Activated CD4-positive, alpha-beta memory T cell treated with anti-CD3 and anti-CD28 coated beads for 36 hours (primary cell): ENCODE measurements at places on chromosomes 2 and 18. TPM values are rescaled to one million over a fixed set of nuclear protein-coding genes. Genes with fewer than 3 reads are reported as not detected.

- H3K4me1 ChIP-seq, result peaks cover 11% of the 10 kb centered on the region
- peaks cover 5% of the 10 kb centered on the region for H3K27me3 ChIP-seq
- no peaks in the 10 kb centered on the region for H3K36me3 ChIP-seq
- no peak overlapping the region for H3K4me3 ChIP-seq
These were observed 18.1 kb downstream of the EPAS1 start for GRCh38 chr2:46315103-46315890.

DNA sequence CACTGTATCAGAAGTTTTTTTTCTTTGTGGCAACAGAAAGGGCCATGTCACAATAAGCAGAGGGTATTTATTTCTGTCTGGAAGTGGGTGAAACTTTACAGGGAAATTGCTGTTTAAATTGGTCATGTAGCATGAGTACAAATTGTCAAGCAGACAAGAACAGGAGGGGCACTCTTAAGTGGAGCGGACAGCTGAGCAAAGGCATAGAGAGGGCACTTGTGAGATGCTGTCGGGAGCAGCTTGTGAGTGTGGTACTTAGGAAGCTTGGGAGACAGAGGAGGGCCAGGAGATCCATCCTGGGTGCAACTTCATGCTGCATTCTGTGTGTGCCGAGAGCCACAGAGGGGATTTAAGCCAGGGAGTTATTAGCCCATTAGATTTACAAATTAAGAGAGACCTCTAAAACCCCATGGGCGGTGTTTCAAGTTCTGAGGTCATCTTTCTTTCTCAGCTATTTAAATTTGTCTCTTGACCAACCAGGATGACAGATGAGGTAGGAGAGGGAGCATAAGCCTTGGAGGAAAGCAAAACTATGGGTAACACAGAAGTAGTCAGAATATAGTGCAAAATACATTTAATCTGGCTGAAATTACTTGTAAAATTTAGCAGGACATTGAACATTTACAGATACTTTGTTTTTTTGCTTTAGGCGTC is 30.4 kb downstream of the INPP4A start:
- H3K4me1 ChIP-seq, result peaks cover 97% of the 10 kb centered on the region
- no peaks in the 10 kb centered on the region for H3K27me3 ChIP-seq
- H3K36me3 ChIP-seq, result peaks cover 3% of the 10 kb centered on the region
- no peak overlapping the region for H3K4me3 ChIP-seq

Gene CNRIP1
- total RNA-seq, result not detected

DNA sequence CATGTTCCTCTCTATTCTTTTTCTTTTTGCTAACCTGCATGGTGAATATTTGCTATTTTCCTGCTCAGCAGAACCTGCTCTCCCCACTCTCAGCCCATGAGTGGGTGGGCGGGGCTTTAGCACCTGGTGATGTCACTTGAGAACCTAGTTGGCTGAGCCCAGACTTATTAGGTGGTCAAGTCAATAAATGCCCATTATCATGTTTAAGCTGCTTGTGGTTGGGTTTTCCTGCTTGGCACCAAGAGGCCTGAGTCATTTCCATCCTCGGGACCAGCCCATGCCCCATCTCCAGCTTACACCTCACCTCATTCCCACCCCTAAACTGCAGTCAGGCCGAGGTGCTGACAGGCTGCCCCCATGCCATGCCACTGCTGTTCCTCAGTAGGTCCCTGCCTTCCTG is 226.6 kb downstream of the ANKRD30B start:
- no peak overlapping the region for H3K27ac ChIP-seq
- no peak overlapping the region for H3K4me3 ChIP-seq
- peaks cover 6% of the 10 kb centered on the region for H3K27me3 ChIP-seq
- no peaks in the 10 kb centered on the region for H3K4me1 ChIP-seq

- no peak overlapping the region for H3K4me3 ChIP-seq
- no peaks in the 10 kb centered on the region for H3K36me3 ChIP-seq
- H3K4me1 ChIP-seq, result no peaks in the 10 kb centered on the region
- H3K27me3 ChIP-seq, result peaks cover 2% of the 10 kb centered on the region
These were observed 10.6 kb downstream of the CYP26B1 start for GRCh38 chr2:72136933-72137497.

Gene TUBB6
- 7.5 TPM for total RNA-seq

DNA sequence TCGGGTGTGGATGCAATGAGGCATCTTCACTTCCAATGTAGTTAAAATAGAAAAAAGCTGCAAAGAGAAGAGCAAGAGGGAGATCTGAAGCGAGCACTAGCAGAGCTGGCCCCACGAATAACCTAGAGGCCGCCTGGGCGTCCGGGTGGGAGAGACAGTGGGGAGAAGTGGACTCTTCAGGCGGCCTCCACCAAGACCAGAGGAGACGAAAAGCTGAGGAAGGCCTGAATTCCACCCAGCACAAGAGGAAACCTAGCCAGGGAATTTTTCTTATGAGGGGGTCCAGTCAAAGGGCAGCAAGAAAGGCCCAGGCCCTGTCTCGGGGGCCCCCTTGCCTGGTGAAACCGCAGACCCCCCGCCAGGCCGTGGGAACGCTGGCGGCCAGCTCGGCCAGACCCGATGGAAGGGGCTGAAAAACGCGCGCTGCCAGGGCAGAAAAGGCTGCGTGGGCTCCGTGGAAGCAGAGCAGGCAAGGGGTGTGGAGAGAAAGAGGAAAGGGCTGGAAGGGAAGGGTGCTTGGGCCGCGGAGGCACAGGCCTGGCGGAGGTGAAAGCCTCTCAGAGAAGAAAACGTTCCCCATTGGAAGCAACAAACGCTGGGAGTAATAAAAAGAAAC is 69.2 kb downstream of the KCTD1 start:
- no peak overlapping the region for H3K4me3 ChIP-seq
- no peaks in the 10 kb centered on the region for H3K36me3 ChIP-seq
- no peaks in the 10 kb centered on the region for H3K27me3 ChIP-seq
- no peaks in the 10 kb centered on the region for H3K4me1 ChIP-seq
- DNase-seq, result no peak
- no peak overlapping the region for H3K27ac ChIP-seq

- peaks cover 11% of the 10 kb centered on the region for H3K27me3 ChIP-seq
- no peak overlapping the region for H3K27ac ChIP-seq
- H3K4me1 ChIP-seq, result peaks cover 9% of the 10 kb centered on the region
These were observed 45.7 kb downstream of the KCNF1 start for GRCh38 chr2:10957391-10957790.

DNA sequence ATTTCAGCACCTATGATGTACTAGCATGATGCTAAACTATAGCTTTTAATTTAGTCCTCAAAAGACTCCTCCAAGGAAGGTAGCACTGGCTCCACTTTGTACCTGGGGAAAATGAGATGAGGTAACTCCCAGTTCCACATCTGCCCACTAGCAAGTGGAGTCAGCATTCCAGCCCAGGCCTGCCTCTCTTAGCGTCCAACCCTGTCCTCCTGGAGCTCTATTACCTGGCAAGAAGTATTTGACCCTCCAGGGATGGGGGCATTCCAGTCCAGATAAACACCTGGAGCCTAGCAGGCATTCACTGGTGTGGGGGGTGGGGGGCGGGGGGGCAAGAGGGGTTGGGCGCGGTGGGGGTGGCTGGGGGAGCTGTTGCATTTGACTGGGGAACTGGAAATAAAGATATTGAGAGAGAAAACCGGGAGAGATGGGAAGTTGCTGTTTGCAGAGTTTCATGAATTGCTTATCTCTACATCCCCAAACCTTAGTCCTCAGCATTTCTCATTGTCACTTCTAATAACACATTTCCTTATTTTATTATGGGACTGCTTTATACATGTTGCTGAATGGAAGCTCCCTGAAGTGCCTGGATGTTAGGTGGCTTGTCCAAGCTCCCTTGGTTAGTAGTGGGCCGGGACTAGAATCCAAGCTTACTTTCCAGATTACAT is 22.0 kb upstream of the FZD5 start:
- DNase-seq, result no peak
- H3K27me3 ChIP-seq, result peaks cover 11% of the 10 kb centered on the region
- H3K4me1 ChIP-seq, result no peaks in the 10 kb centered on the region
- no peaks in the 10 kb centered on the region for H3K36me3 ChIP-seq
